ENCODE measurements at places on chromosomes 6 and 20.
A peak's percentile ranks its signal among the peaks of the same experiment; 100 is the strongest.

DNA sequence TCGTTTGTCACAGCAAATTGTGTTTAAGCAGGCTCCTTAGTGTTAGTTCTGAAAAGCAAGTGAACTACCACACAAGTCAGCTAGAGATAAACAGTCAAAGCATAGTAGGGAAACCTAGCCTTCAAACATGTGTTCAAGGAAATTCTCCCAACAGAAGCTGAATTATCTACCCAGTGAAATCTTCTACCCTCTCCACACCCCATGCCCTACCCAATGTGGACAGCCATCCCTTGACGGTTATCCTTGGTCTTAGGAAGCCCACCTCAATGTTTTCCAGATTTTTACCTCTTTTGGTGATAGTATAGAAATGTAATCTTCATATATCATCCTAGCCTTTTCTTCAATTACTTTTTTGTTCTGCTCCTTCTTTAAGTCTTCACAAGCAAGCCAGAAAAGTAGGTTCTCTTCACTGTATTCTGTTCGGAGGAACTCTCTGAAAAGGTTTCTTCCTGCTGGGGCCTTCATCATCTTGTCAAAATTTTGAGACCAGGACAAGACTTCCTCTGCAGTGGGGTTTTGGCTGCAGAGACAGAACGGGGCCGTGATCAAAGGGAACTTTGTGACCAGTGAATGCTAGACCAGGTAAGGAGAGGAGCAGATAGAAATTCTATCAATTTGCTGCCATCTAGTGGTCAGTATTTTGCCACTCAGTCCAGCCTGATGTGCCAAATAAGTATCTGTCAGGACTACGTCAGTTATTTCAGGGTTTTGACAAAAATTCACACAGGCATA lies 21.6 kb upstream of the MTRF1L start:
- no peak for DNase-seq

DNA sequence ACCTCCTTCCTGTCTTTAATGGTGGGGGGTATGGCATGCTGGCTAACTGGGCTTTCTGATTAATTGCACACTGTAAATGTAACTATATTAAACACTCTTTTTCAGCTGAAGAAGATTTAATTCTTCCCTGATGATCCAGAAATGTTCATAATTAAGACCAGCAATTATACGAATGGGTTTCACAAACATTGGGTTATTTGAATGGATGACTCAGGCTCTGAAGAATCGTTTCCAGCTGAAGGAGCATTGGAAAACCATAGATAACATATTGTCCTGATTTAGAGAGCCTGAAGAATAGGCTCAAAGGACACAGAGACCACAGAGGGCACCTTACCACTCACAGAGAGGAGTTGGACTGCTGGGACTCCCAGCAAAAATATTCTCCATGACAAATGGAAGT lies 130.7 kb upstream of the SSTR4 start:
- no peak for DNase-seq

GRCh38 chr6:113011389-113011788 lies 664.3 kb downstream of the RFPL4B start:
- no peak for DNase-seq

- DNase-seq = no peak
Observed at GRCh38 chr6:139473731-139474130, 99.3 kb upstream of the CITED2 start.

GRCh38 chr20:22386306-22386623 lies 198.1 kb downstream of the FOXA2 start:
- no peak for DNase-seq

DNA sequence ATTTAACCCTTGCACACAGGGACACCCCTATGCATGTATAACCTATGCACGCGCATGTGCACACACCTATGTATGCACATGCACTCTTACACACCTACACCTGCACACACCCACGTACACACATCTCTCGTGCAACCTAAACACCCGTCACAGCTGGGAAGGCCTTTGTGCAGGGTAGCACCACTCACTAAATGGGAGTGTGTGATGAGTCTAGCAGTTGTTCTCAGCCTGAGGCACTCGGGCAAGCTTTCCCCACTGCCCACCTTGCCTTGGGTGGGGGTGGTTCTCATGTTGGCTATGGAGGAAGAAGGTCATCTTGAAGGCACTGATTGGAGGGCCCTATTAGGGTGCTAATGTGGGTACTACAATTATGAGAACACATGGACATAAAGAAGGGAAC lies 85.8 kb downstream of the DLL1 start:
- DNase-seq = no peak

DNA sequence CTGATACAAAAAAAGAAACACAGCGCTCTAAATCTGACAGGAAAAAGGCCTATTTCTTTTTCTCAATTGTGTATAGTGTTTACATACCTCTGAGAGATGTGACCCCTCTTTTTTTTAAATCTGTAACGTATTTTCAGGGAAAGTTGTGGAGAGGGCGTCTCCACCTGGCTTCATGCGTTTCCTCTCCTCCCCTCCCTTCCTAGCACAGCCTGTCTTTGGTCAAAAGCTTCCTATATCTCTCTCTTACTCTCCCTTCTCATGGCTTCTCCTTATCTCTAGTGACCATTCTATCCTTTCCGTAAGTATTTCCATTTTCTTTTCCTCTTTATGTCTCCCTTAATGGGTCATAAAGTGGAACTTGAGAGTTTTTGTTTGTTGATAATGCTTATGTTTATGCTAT lies 458.9 kb downstream of the HACE1 start:
- DNase-seq = no peak

GRCh38 chr6:87925373-87926060 lies 122.1 kb upstream of the SPACA1 start:
- no peak for DNase-seq

- DNase-seq = no peak
Observed at GRCh38 chr20:49225896-49226295, 6.7 kb downstream of the DDX27 start.

GRCh38 chr20:48038713-48039112 lies 253.4 kb upstream of the SULF2 start:
- no peak for DNase-seq

GRCh38 chr20:64083378-64083803 lies 807 bp downstream of the LKAAEAR1 start:
- DNase-seq = peak; percentile 62

Measured in D721Med (cell line).